ENCODE measurements at places on chromosomes 1 and 21.

DNA sequence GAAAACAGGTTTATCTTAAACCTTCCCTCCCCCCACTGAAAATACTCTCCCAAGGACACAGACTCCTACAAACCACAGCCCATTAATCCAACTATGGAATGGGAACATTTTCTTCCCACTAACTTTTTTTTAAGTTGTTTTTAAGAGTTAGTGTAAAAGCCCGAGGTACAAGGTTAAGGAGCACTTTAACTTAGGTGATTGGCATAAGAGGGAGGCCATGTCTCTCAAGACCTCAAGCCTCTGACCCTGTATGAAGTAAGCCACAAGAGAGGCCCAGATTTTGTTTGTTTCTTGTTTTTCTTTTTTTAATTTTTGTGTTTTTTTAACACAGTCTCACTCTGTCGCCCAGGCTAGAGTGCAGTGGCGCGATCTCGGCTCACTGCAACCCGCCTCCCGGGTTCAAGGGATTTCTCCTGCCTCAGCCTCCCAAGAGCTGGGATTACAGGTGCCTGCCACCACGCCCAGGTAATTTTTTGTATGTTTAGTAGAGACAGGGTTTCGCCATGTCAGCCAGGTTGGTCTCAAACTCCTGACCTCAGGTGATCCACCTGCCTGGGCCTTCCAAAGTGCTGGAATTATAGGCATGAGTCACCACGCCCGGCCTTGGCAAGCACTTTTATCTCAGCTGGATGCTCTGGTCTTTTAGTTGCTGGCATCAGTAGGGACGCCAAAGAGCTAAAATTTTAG is 14.4 kb downstream of the ARMH1 start:
- DNase-seq = no peak

- DNase-seq = no peak
Observed at GRCh38 chr1:231628207-231628876, 1.8 kb downstream of the DISC1 start.

- DNase-seq = peak; percentile 22
Observed at GRCh38 chr1:87449348-87449963, 120.8 kb downstream of the LMO4 start.

- DNase-seq = no peak
Observed at GRCh38 chr1:153192697-153193096, 10.5 kb upstream of the LELP1 start.

DNA sequence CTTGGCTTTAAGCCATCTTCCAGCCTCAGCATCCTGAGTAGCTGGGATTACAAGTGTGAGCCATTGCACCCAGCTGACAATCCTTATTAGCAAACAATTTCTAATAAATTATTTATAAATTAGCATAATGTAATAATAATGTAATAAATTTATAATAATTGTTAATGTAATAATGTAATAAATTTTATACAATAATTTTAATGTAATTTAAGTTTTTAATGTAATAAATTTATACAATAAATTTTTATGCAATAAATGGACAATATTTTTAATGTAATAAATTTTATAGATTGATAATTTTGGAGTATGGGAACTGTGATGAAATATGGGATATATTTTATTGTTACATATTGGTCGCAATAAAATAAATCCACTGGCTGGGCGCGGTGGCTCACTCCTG is 1457.5 kb downstream of the KCNT2 start:
- no peak for DNase-seq

GRCh38 chr1:106681939-106682522 is 374.4 kb upstream of the PRMT6 start:
- no peak for DNase-seq

GRCh38 chr1:76782809-76783208 is 84.5 kb upstream of the ST6GALNAC5 start:
- no peak for DNase-seq

DNA sequence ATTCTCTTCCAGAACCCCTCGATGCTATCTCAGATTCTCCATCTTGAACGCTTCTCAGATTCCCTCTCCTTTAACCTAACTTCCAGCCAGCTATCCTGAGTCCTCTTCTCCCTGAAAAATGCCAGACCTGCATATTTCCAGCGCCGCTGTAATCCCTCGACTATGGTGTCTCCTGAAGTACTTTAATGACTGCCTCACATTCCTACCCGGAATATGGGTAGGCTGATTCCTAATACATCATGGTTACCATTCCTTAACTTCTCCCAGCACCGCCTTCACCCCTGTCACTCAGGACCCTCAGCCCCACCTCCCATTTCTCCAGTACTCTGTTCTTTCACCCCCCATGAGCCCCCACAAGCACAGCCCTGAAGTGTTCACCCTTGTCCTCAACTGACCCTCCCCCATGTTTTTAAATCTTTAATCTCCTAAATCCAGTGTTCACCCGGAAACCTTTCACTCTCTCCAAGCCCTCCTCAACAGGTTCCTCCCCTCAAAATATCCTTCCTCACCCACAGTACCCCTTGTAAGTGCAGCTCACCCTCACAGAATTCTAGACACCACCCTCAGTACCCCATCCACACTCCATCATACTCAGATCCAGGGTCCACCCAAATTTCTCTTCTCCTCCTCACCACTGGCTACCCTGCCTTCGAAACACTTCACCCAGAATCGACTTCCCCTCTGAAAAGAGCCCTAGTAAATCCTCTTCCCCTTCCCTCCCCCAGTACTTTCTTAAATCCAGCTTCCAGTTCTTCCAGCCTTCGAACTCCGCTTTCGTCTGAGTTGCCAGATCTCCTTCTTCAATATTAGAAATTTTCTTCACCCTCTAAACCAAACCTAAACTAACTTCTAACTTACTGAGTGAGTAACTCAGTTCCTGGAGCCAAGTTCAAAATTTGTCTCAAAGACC is 922 bp downstream of the CPT2 start:
- DNase-seq = no peak

DNA sequence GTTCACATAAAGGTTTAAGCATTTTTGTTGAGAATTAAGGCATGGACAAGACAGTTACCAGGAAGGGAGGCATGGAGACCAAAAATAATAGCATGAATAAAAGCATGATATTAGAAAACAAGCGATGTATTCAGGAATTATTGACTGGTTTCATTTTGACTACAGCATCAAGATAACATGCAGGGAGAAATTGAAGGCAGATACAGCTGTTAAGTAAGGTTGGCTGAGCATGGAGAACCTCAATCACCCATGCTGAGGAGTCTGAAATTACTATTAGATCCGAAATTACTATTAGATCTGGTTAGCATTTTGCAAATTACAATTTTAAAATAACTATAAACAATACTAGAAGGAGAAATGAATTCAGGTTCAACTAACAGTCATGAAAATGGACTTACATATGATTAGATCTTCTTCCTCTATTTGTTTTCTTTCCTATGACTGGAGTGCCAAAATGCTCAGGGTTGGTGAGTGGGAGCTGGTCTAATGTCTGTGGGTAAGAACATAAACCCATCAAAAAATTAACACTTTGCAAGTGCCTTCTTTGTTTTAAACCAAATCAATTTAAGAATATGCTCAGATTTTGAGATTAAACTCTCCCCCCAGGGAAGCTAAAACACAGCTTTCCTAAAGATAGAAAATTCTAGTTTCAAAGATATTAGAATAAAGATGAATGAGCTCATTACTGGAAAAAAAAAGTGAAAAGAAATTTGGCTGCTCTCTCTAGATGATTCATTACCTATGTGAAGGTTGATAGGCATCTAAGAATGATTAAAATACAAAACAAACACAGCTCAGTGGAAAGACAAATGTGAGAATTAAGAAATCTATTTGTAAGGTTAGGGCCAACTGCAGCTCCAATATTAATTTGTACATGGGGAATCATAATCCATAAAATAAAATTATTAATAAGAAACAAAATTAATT is 81.7 kb downstream of the ARID4B start:
- no peak for DNase-seq

DNA sequence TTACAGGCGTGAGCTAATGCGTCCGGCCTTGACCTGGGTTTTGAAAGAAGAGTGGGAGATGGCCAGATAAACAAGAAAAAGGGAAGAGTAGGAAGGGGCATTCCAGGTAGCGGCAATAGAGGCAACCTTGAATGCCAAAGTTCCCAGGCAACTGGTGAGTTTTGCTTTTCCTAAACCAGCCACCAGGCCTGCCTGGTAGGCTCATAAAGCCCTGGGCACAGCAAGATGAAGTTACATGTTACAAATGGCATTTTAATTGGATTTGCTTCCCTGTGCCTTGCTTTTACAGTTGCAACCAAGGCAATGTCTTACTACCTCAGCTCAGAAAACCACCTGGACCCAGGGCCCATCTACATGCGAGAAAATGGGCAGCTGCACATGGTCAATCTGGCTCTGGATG is 5.5 kb downstream of the LRRC42 start:
- no peak for DNase-seq

DNA sequence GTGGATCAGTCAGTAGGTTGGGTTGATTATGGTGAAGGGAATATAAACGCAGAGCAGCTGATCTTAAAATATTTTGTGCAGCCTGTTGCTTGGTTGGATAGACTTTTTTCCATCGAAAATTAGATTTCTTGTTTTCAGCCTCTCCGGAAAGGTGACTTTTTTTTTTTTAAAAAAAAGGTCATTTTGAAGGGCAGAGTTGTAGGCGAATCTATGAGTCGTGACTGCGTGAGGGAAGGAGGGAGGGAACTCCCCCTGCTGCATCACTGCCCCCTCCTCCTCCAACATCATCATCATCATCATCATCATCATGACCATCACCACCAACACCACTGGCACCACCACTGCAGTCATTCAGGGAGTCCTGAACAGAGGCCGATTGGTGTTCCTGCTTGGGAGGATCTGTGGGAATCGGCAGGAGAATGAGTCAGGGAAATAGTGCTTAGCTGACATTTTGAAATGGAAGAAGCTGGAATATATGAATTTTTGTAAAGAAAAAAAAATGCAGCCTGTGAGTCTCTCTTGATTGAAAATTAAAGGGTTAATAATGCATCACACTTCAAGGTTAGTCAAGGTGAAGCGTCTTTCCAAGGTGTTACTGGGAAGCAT is 1.2 kb downstream of the ATP1B1 start:
- DNase-seq = no peak

DNA sequence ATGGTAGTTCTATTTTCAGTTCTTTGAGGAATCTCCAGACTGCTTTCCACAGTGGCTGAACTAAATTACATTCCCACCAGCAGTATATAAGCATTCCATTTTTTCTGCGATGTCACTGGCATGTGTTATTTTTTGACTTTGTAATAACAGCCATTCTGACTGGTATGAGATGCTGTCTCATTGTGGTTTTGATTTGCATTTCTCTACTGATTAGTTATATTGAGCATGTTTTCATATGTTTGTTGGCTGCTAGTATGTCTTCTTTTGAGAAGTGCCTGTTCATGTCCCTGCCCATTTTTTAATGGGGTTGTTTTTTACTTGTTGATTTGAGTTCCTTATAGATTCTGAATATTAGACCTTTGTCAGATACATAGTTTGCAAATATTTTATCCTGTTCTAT is 87.9 kb downstream of the RPS6KC1 start:
- no peak for DNase-seq

DNA sequence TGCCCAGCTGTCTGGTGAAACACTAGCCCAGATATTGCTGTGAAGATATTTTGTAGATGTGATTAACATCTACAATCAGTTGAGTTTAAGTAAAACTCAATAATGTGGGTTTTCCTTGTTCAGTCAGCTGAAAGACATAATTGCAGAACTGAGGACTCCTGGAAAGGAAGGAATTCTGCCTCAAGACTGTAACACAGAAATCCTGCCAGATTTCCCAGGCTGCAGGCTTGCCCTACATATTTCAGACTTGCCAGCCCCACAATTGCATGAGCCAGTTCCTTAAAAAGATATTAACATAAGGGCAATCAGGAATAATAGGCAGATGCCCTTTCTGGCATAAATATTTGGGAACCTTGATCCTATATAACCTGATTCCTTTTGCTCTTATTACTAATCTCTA is 14.2 kb upstream of the NIBAN1 start:
- DNase-seq = no peak

- DNase-seq = no peak
Observed at GRCh38 chr1:19365721-19366120, 53.6 kb downstream of the SLC66A1 start.

DNA sequence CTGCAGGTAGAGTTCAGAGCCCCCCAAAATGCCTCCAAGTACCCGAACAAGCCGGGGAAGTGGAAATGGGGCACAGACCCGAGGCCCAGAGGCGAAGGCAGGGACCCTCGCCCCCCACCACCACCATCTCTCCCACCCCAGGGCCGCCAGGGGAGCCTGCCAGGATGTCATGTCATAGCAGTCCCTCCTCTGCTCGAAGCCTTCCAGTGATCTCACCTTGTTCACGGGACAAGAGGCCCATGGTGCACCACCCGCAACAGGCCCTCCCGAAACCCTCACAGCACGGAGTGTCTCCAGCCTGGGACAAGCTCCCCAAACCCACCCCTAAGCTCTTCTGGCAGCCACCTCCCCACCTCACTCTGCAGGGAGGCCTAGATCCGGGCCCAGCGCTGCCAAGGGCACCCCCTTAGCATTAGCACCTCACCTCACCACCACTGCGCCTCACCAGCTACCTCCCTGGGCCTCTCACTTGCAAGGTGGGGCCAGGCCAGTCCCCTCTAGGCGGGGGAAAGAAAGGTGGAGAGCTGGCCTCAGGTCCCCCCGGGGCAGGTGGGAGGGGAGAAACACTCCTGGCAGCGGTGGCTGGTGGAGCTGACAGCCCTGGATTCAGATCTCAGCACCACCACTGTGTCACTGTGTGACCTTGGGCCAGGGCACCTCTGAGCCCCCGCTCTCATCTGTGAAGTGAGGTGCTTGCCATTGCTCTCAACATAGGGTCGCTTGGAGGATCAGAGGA is 13.3 kb downstream of the CHD5 start:
- DNase-seq = no peak

GRCh38 chr1:28328228-28328648 is 602 bp upstream of the MED18 start:
- DNase-seq = no peak

DNA sequence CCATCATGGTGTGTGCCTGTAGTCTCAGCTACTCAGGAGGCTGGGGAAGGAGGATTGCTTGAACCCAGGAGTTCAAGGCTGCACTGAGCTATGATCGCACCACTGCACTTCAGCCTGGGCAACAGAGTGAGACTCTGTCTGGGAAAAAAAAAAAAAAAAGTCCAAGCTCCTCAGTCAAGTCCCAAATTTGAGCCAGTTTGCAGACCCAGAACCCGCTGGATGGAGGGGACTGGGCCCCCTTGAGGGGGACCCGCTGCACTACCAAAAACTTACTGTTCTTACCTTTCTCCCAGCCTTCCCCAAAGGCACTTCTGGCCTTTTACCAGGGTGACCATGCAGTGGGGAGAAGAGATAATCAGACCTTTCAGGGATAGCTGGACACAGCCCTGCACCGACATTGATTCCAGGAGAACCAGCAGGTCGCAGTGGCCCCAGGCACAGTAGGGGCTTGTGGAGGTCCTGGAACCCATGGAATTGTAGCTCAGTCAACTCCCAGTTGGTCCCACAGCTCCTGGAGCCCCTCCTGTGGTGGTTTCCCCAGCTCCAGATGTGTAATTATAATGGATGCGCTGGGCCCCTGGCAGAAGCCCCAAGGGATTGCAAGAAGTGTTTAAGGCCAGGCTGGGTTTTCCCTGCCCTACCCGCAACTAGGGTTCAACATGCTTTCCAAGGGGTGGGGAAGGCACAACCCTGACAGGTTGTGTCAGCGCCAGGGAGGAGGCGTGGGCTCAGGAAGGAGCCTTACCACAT is 4.1 kb upstream of the WNT9A start:
- DNase-seq = no peak

All from epithelial cell of prostate (primary cell).